ENCODE measurements at places on chromosomes 5 and 9.

GRCh38 chr5:113057557-113057984, 81.0 kb downstream of the DCP2 start:
- DNase-seq, result no peak

DNA sequence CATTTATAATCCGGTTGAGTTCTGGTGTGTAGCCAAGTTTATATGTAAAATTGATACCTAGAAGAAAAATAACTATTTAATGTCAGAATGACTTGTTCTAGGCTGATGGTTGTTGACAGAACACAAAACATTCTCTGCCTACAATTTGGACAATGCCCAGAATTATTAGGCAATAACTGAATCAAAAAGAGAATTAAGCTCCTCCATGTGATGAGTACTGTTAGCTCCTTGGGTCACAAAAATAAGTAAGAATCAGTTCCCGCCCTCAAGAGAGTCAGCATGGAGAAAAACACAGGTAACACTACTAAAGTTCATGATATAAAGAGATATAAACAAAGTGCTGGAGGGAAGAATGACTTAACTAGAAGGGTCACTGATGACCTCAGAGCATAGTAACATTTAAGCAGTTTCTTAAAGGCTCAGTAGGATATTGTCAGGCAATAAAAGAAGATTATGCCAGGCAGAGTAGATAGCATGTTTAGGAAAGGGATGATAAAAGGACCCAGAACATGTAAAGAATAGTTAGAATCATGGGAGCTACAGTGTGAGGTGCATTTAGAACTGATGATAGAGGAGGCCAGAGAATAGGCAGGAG, 200.5 kb upstream of the ACTBL2 start:
- no peak for DNase-seq

GRCh38 chr9:76817489-76817888, 53.3 kb downstream of the PCA3 start:
- DNase-seq, result no peak

DNA sequence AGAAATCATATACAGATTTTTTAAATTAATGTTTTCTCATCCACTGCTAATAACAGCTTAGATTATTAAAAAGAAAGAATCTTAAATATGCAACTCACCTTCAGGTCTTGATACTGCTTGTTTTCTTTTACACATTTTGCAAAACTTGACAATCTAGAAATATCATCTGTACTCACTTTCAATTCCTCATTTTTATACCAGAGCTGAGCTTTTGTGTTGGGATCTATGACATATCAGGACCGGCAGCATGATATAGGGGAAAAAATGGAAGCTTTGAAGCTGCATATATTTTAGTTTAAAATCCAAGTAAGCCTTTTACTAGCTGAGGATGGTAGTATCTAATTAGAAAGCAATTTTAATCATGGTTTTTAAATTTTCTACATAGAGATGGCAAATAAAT, 75.7 kb upstream of the SMARCA2 start:
- no peak for DNase-seq

- DNase-seq, result no peak
Measured at GRCh38 chr5:151671950-151672349, 14.8 kb downstream of the SPARC start.

- no peak for DNase-seq
Measured at GRCh38 chr9:98706651-98707165, 2.0 kb downstream of the GABBR2 start.

GRCh38 chr5:124180299-124180874, 566.1 kb downstream of the ZNF608 start:
- no peak for DNase-seq

DNA sequence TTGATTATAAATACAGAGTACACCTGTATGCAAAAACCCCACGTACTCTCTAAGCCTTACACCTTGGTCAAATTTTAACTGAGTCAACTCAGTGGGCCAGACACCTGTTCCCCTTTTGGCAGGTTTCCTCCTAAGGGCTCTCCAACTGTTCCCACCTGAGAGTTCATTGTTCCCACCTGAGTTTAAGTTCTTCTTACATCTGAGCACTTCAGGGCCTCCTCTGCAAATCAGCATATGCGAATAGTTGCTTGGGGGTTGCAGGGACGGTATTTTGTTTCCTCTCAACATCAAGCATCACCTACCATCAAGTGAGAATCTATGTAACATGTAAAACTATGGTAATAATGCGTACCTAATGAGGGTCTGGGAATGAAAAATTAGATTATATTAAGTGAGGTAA, 300.0 kb downstream of the PIK3R1 start:
- no peak for DNase-seq

- DNase-seq, result no peak
Measured at GRCh38 chr9:113721856-113722255, 154.3 kb upstream of the ZNF618 start.

GRCh38 chr5:58750036-58750435, 167.2 kb downstream of the RAB3C start:
- DNase-seq, result no peak

- DNase-seq, result no peak
Measured at GRCh38 chr5:109708813-109709212, 19.1 kb downstream of the MAN2A1 start.

GRCh38 chr5:151587796-151588555, 3.2 kb downstream of the FAT2 start:
- no peak for DNase-seq

DNA sequence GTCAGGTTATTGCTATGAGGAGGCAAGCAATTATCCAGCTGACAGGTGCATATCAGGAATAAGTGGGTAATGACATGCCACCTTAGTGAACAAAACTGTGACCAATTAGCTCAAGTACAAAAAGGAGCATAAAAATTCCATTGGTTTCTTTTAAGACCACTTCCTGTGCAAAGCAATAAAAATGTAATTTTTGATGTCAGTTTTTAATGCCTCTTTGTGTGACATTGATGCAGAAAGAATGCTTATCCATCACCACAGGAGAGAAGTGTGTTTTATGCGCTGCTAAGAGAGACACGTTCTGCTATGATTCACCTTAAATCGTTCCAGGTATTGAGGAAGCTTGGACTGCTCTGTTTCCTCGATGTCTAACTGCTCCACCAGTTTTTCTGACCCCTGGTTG, 96.7 kb downstream of the MRPS27 start:
- no peak for DNase-seq

DNA sequence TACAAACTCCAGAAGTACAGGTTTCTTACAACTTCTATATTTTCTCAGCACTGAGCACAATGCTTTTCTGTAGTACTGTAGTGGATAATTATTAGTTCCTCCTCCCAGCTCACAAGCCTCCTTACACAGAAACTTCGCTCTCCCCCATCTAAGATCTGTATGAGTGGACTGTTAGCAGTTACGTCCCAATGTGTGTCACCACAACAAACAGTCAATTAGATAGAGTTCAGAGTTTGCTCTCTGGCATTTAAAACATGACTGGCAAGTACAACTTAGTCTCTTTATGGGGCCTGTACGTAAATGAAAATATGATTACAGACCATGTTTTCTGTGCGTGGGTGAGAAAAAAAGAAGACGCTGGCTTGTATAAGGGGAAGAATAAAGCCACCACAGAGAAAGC, 631.4 kb upstream of the DMAC1 start:
- DNase-seq, result no peak

- DNase-seq, result no peak
Measured at GRCh38 chr9:135802876-135803419, 101.0 kb downstream of the KCNT1 start.

DNA sequence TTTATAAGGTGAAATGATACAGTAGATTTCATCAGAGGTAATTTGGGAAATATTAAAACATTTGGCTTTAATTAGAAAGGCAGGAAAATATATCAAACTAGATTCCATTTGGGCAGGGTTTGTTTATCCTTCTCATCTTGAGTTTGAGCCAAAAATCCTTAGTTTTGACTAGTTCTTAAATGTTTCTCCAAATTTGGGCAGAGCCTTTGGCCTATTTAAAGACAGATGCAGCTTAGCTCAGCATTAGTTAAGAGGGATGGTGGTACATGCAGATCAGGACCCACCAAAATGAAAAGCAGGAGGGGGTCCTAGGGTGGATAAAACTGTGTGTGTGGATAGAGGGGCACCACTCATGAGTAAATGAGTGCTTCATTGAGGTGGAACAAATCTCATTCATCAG, 20.3 kb upstream of the ARRDC3 start:
- DNase-seq, result no peak

GRCh38 chr5:55188656-55189540, 15.9 kb upstream of the CDC20B start:
- DNase-seq, result no peak

GRCh38 chr9:13118313-13118712, 161.2 kb downstream of the MPDZ start:
- DNase-seq, result no peak

- no peak for DNase-seq
Measured at GRCh38 chr5:154249826-154250225, 59.3 kb downstream of the GALNT10 start.

GRCh38 chr5:116229131-116229689, 144.4 kb downstream of the COMMD10 start:
- no peak for DNase-seq

DNA sequence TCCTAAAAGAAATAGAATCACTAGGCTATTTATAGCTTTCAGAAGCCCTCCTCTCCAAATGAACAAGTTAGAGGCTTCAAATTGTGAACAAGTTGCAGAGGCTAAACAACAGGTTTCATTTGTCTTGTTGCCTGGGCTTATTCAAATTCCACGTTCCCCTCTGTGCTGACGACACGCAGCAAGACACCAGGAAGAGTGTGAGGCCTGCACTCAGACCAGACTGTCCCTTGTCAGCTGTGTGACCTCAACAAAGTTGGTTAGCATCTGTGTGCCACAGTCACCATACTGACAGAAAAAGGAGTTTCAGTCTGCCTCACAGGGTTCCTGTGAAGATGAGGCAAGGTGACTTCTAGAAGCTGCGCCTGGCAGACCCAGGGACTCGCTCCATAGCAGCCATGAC, 22.1 kb upstream of the GABBR2 start:
- DNase-seq, result no peak

DNA sequence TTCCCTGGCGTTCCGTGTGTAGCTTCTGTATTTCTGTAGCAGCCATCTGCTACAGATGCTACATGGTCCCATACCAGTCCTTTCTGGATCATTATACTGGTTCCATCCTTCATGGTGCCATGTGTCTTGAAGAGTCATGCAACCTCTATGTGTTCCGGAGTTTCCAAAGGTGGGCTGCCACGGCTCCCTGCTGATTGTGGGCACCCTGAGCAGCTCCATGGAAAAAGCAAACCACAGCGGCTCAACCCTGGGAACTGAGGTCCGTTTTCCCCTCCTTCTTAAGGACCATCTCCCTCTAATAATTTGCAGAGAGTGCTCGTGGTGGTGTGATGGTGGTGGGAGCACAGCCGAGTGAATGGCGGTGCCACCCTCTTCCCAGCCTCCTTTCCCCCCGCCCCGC, 600.4 kb downstream of the CCDC171 start:
- DNase-seq, result no peak

GRCh38 chr5:150506571-150507473, 1.1 kb upstream of the NDST1 start:
- DNase-seq, result no peak

DNA sequence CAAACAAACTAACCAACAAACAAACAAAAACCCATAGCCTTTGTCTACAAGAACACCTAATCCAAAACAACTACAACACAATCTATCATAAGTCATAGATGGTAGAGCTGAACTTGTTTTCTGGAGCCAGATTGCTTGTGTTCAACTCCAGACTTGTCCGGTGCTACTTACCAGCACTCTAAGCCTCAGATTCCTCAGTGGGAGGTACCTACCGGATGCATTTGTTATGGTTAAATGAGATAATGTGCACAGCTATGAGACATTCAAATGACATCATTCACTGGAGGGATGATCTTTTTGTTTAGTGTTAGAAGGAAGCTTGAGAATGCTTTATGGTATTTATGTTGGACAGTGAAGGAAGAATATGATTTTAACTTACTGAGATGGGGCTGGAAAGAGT, 592.9 kb upstream of the C9orf72 start:
- no peak for DNase-seq

- no peak for DNase-seq
Measured at GRCh38 chr9:35619800-35620158, 1.6 kb upstream of the CD72 start.

GRCh38 chr9:128610897-128611296, 45.8 kb downstream of the DYNC2I2 start:
- DNase-seq, result no peak

DNA sequence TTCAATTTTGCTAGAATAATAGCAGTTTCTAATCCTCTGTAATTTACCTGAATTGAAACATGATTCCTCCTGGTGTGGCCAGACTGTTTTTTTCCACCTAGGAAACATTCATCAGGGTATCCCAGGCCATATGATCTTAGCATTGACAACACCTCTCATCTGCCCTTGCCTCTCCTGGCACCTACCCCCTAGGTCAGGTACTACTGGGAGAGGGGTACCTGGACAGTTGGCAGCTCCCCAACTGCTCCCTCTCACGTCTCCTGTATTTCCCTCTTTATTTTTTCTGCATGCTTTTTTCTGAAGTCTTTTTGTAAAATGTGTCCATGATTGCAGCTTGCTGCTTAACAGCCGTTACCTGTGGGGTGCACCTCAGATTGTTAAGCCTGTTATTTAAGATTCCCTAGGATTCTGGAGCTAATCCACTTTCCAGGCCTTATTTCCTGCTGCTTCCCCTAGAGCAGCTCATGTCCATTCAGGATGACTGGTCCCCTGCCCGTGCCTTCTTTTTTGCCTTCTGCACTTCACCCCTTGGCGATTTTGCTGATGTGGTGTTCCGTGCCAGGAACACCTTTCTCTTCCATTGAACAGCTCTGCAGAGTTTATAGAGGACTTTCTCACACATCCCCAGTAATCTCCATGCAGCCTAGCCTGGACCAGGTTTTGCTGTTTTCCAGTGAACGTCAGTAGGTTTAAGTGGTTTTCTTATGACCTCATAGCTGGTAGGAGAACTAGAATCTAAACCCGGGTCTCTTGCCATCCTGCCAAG, 33.6 kb downstream of the SNX30 start:
- DNase-seq, result no peak

- DNase-seq, result no peak
Measured at GRCh38 chr5:89668821-89669220, 740.7 kb downstream of the CETN3 start.

GRCh38 chr5:14161825-14162556, 18.8 kb downstream of the TRIO start:
- no peak for DNase-seq

DNA sequence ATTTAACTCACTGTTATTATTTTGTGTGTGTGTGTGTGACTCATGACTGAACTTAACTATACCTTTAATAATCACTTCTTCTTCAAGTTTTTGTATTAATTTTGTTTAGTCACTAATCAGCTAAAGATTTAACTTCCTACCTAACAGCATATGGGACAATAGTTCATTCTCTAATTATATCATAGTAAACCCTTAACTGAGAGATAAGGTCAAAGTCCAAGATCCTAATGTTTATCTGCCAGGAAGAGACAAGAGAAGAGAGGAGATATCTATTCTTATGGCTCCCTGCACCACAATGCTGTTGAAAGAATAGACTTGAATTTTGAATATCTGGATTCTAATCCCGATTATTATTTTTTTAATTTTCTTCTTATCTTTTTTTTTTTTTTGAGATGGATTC, 28.1 kb downstream of the FREM1 start:
- no peak for DNase-seq

DNA sequence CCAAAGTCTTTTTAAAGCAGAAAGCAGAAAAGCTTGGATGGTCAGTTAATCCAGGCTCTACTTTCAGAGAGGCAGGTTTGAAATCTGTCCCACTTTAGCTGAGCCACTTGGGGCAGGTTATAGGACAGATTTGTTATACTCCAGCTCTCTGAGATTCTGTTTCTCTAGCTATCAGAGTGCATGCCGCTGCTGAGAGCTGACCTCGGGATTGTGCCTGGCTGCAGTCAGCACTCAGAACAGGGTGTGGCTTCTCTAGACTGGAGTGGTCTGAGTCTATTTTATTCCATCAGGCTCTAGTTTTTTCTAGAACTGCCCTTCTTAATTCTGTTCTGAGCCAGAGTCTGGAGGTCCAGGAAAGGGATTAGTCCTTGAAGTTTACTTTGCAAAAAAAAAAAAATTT, 67.7 kb downstream of the NDFIP1 start:
- DNase-seq, result no peak
